ENCODE measurements at places on chromosomes 13 and 19.

GRCh38 chr13:29782798-29783197, 67.6 kb downstream of the UBL3 start:
- no peak for DNase-seq

GRCh38 chr19:30078381-30078910, 136.4 kb downstream of the URI1 start:
- no peak for DNase-seq

- DNase-seq: peak; percentile 59
Measured at GRCh38 chr19:1864480-1865171, 1.2 kb upstream of the KLF16 start.

DNA sequence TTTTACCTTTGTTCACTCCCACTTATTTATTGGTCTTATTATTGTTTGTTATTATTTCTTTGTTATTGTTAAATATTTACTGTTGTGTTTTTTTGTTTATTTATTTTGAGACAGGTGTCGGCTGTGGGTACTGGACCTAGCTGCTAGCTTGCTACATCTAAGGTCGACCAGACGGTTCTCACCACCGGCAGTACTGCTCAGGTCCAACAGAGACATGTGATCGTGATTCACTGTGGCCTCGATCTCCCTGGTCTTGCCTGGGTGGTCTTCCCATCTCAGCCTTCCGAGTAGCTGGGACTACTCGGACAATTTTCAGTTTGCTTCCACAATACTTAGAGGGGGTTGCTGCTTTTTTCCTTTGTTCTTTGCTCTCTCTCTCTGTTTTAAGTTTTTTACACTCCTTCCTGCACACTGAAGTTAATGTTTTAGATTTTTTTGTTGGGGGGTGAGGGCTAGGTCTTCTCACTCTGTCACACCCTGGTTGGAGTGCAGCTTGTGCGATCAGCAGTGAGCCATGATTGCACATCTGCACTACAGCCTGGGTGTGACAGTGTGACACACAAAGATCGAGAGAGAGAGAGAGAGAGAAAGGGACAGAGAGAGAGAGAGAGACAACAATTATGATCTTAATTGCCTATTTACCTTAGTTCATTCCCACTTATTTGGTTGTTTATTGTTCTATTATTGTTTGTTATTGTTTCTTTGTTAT, 1432.4 kb downstream of the UQCRFS1 start:
- no peak for DNase-seq

- DNase-seq: no peak
Measured at GRCh38 chr19:305240-306150, 14.3 kb upstream of the PLPP2 start.

DNA sequence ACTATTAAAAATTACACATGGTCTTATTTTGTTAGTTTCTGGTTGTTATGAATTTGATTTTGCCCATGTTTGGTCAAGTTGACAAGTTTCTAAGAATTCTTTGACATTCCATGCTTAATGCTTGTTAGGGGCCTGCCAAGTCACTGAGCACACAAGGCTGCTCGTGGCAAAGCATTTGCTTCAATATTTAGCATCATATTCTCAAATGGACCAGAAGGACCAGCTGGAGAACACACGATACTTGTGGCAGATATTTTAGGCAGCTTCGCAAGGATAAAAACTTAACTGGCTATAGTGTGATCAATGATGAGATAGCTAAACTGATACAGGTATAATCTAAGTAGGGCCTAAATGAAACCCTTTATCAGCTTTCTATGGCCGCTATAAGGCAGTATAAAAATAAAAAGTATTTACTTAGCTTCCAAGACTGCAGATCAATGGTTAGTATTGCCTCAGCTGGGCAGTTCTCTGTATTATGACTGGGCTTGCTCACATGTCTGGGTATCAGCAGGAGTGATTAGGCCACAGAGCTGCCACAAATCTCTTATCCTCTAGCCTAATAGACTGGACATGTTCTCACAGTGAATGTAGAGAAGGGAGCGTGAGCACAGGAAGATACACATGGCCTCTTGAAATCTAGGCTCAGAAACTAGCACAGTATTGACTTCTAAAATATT, 155.9 kb upstream of the SPRY2 start:
- DNase-seq: no peak

All from CD4-positive, alpha-beta T cell treated with Interleukin-2 at 100 ng/mL for 4 hours (primary cell).